Left forelimb (tissue), 1 donor: ENCODE measurements at places on chromosomes 4 and X.

- no peak for DNase-seq
These were observed 2522.1 kb downstream of the ARAP2 start for GRCh38 chr4:33722254-33722653.

DNA sequence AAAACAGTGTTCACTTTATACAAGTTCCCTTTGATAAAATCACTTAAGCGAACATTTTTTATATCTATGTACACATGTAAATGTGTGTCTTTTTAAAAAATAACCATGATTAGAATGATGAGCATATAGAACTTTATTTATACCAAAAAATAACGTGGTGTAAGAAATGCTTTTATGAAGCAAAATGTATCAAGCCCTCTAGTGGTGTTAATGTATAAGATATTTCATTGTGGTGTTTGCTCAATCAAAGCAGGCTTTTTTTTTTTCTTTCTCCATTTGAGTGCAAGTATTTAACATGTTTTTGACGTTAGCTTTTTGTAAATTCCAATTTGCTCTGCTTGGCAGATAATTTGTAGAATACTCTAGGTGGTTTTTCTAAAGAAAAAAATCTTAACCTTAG, 2092.4 kb upstream of the TENM3 start:
- no peak for DNase-seq

DNA sequence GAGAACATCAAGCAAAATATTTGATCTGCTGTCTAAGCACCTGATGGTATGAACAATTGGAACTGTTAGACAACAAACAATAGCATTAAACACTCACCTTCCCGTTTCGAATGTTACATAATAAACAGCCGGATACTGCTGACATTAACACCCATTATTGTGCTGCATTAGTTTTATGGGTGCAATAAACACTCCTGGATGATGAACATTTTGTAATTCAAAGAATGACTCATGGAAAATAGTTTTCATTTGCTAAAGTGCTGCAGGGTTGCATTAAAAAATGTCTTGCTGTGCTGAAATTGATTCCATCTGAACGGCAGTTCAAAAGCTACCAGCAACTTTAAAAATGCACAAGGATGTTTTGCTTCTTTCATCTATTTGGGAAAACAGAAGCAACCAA, 100.8 kb upstream of the SORBS2 start:
- no peak for DNase-seq

DNA sequence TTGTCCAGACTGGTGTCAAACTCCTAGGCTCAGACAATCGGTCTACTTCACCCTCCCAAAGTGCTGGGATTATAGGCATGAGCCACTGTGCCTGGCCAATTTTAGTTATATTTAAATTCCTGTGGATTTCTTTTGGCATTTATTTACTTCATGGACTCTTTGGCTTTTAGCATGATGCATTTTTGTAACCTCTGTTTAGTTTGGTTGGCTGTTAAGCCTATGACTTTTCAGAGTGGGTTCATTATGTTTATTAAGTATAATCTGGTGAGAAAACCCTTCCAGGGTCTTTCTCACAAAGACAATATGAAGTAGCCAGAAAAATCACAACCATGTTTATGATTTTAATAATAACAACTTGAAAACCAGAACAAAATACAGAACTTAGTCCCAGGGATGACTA, 49.4 kb downstream of the USP38 start:
- DNase-seq = no peak

DNA sequence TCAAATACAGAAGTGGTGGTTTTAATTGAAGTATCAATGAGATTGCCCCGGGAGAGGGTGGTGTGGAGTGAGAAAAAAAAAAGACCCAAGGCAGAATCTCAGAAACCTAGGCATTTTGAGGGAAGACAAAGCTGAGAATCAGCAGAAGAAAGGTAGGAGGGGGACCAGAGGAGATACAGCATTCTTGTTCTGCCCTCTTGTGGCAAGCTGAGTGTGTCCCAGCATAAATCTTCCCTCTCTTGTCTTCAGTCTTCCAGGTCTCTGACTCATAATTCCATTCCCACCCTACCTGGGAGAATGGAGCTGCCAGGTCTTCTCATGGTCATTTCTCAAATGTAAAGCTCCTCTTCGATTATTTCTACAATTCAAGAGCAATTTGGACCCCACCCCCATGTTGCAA, 32.7 kb upstream of the MAGED1 start:
- no peak for DNase-seq

DNA sequence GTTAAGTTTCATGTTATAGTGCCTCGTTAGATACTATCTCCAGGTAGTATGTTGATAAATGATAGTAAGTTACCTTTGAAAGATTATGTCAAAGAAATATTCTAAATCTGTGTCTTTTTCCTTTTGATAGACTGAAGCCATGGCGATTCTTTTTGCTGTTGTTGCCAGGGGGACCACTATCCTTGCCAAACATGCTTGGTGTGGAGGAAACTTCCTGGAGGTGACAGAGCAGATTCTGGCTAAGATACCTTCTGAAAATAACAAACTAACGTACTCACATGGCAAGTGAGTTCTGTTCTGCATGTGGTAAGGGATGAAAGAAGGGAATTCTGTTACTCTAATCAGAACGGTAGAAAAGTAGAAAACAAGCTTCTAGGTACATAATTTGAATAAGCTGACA, 8.2 kb downstream of the VAMP7 start:
- DNase-seq = no peak

- no peak for DNase-seq
These were observed 39.8 kb upstream of the NAP1L5 start for GRCh38 chr4:88737307-88737941.

GRCh38 chrX:154417157-154417556, 5.8 kb downstream of the TAFAZZIN start:
- DNase-seq = no peak

- no peak for DNase-seq
These were observed 1529.1 kb upstream of the ADGRL3 start for GRCh38 chr4:59671037-59671436.

GRCh38 chr4:184506527-184507121, 32.3 kb upstream of the IRF2 start:
- no peak for DNase-seq

DNA sequence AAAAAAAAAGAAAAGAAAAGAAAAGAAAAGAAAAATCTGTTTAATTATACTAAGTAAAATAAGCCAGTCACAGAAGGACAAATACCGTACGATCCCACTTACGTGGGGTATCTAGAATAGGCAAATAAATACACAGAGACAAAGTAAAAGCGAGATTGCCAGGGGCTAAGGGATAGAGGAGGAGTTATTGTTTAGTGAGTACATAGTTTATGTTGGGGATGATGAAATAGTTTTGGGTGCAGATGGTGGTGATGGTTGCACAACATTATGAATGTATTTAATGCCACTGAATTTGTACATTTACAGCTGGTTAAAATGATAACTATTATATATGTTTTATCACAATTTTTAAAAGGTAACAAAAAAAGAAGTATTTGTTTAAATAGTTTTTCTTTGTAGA, 7.1 kb downstream of the CA5B start:
- no peak for DNase-seq

DNA sequence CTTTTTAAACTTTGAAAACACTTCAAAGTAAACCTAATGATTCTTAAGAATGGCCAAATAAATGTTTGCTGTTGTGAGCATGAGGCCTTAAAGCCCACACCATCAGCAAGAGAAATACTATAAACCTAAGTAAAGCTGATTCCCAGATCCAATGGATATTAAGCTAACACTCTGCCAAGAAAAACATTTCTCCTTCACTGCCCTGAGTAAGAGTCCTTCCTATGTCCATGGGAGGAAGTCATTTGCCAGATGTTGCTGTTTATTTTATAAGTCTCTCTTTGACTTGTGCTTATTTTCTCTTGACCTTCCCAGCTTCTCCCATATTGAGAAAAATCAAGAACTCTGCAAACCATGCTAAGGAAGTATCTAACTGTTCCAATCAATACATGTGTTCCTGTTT, 154.3 kb upstream of the EDNRA start:
- DNase-seq = no peak

- DNase-seq = no peak
These were observed 172.5 kb downstream of the PPP3CA start for GRCh38 chr4:101174679-101175345.

GRCh38 chrX:146127617-146128016, 310.0 kb downstream of the SLITRK2 start:
- DNase-seq = no peak
